ENCODE measurements at places on chromosomes 11 and 22.

- DNase-seq = no peak
Measured at GRCh38 chr22:44938886-44939285, 70.9 kb downstream of the PHF21B start.

DNA sequence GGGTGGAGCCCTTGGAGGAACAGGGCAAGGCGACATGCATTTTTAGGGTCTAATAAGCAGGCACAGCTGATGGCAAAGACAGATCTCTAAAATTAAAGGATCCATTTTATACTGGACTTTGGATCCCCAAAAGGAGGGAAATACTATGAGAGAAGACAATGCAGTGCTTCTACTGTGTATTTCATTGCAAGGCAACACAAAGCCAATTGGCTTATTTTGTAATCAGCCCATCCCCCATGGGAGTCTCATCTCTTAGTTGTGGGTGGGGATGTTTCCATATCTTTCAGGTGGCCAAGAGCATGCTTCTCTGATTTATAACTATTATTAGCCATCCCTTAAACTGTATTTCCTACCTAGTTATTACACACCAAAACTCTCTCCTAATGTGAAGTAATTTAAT lies 18.5 kb upstream of the EI24 start:
- no peak for DNase-seq

DNA sequence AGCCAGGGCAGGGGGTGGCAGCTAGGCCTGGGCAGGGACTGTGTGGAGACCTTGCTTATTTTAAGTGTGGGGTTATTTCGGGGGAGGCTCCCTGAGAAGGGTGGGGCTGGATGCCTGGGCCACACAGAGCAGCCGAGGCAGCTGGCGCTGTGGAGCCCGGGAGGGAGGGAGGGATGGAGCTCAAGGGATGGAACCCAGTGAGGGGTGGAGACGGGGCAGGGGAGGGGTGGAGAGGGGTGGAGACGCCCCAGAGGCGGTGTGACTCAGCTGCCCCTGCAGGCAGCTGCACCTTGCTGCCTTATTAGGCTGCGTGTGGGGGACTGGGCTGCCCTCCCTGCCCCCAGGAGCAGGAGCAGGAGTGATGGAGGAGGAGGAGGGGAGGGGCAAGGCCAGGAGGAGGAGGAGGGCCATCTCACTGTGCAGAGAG lies 9.8 kb upstream of the TSSC4 start:
- DNase-seq = peak; percentile 87

DNA sequence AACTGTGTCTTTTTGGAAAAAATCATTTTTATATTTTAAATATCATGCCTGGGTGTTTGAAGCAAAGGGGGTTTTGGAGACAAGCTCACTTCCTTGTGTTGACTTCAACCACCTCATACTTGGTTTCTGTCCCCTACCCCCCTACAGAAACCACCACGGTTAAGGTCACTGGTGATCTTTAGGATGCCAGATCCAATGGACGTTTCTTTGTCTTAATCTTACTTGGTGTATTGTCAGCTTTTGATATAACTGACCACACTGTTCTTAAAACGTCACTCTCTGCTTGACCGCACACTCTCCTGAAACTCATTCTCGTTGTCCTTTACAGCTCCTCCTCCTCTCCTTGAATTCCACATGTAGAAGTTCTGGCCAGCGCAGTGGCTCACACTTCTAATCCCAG lies 34.8 kb upstream of the SWAP70 start:
- DNase-seq = no peak

DNA sequence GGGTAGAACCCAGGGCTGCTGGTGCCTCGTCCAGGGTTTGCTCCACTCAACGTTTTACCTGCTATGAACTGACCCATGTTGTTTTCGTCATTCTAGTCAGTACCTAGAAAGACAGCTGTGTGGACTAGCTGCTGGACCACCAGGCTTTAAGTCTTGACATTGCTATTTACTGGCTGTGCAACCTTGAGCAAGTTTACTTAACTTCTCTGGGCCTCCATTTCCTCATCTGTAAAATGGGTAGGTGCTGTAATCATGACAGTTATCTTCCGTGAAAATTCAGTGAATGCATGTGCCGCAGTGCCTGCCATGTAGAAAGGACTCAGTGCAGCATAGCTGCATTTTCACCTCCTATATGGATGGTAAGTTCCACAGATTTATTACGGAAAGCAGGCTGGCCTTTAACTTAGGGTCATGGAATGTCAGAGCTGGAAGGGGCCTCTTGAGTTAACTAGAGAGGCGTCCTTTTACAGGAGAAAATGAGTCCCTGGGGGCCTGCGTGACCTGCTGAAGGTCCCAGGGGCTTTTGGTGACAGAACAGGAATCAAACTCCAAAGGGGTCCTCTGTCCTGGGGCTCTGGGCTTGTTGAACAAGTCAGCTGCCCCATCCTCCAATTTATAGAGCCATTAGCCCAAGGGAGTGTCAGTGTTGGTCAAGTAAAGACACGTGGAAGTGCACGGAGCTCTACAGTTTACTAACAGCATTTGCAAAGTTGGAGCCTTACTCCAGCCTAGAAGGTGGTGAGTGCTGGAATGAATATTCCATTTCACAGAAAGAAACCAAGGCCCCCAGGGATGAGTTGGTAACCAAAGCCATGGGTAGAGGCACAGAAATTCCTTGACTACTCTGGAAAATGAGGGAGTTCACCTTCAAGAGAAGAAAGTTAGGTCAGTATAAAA lies 12.0 kb upstream of the MALAT1 start:
- DNase-seq = no peak

DNA sequence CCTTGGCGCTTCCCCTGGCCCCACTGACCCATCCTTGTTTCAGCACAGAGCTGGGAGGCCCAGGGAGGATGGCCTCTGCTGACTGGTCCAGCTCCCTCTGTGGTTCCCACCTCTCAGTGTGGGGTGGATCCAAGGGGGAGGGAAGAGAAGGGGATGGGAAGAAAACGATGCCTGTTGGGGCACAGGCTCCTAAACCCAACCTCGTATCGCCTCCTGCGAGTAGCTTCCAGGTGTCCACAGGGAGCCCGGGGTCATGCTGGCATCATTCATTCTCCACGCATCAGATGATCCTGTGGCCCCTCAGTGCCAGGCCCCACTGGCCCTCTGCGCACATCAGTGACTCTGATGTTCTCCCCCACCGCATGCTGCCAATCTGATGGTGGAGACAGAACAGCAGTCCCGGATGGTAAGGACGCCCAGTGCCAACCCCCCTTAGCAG lies 5.1 kb downstream of the MYEOV start:
- peak; percentile 38 for DNase-seq

GRCh38 chr11:129331871-129332274 lies 43.8 kb upstream of the BARX2 start:
- peak; percentile 80 for DNase-seq

DNA sequence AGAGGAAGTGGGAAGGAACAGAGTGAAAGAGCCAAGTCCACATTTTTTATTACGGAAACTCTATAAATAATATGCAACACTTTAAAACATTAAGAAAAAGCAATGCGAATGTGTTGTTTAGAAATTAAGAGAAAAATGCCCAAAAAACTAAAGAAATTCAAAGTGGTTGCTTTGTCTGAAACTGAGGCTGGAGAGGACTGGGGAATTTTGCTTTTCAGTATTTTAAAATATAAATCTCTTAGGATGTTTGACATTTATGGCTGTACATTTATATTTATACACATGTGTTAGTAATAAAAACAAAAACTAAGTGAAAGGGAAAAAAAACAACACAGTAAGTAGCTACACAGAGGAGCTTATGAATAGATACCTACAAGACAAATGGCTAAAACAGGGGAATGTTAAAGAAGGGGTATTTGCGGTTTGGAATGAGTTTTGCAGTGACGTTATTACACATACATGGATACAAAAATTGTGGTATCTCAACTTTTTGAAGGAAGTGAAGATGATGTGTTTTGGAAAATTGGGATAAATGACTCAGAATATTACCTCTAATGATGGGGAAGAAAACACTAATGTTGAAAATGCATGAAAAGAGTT lies 97.0 kb upstream of the DRD2 start:
- DNase-seq = no peak

DNA sequence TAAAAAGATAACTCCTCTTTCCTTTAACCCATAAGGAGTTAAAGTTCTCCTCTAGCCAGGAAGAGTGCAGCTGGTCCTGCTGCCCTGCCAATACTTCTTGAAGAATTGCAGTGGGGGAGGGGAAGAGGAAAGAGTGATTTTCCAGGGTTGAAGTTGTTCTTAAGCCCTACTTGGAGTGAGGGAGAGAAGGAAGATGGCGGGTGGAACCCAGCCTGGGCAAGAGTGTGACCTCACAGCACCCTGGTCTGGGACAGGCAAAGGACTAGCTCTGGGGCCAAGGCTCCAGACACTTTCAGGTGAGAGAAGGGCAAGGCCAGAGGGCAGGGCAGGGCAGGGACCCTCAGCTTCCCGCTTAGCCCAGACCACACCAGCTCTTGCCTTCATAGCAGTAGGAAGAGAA lies 6.6 kb downstream of the TNKS1BP1 start:
- DNase-seq = peak; percentile 54

GRCh38 chr11:33942954-33943353 lies 51.1 kb upstream of the LMO2 start:
- peak; percentile 94 for DNase-seq

DNA sequence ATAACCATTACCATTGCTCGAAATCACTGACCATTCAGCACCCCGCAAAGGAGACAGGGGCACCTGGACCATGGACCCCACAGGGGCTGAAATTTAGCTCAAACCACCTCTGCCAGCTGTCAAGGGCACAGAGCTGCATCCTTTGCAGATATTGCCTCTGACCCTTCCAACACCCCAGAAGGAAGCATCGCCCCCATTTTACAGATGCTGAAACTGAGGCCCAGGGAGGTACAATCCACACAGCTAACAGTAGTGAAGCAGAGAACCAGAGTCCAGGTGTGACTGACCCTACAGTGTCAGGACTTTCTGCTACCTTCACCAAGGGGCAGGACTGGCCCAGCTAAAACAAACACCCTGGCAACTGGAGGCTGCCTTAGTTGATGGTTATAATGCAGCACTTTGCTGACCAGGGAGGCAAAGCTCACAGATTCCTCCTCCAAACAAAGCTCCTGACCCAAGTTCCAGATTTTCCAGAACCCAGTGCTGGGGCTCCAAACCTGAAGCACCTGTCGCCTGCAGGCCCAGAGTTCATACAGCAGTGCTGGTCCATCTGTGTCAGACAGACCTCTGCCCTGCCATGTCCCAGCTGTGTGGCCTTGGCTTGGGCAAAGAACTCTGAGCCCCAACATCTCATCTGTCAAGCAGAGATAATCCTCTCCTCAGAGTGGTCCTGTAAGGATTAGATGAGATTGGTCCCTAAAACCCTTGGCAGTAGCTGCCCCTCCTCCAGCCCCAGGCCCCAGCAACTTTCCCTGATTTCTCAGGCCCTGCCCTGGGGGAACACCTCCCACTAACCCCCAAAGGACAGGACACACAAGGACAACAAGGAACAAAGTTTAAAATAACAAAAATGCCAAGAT lies 15.2 kb upstream of the ARAP1 start:
- no peak for DNase-seq

DNA sequence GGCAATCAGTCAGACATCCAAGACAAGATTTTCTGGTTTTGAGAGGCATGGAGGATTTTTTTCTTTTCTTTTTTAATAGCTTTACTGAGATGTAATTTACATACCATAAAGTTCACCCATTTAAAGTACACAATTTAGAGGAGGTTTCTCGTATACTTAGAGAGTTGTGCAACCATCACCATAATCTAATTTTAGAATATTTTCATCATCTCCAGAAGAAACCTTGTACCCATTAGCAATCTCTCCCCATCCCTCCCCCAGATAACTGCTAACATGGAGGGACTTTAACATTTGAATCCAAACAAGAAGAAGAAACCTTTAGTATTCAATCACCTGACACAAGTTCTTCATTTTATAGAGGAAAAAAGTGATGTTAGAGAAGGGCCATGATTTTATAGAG lies 83.6 kb downstream of the CLPB start:
- no peak for DNase-seq

DNA sequence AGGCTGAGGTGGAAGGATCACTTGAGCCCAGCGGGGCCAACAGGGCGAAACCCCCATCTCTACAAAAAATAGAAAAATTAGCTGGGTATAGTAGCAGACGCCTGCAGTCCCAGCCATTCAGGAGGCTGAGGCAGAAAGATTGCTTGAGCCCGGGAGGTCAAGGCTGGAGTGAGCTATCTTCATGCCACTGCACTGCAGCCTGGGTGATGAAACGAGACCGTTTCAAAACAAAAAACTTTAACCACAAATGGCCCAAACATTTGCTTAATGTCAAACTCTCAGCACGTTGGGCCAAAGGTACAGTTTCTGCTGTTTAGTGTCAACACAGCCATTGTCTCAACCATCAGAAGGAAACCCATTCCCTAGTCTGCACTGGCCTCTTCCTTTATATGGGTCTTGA lies 69.2 kb upstream of the TTC12 start:
- no peak for DNase-seq

DNA sequence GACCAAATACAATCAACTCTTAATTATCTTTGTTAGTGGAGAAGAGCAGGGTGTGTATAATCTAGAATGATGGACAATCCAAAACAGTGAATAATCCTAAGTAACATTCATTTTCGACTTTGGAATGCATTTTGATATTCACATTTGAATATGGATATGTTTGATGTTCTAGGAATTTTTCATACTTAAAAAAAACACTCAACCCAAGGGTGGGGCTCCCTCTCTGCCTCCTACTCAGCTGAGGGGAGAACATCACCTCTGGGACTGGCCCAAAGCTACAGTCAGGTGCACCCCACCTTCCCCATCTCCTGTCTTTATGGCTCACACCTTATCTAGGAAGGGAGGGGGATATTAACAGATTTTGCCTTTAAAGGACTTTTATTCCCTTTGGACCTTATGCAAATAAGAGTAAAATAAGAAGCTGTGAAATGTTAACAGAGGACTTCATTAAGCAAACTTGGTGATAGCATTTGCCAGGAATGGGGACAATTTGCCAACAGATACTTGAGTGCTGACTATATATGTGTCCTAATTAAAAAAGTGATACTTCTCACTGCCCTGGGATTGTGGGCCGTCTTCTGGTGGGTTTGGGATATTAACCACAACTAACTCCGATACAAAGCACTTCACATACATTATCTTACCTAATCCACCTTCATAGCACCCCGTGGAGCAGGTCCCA lies 187.0 kb downstream of the ST3GAL4 start:
- peak; percentile 52 for DNase-seq

DNA sequence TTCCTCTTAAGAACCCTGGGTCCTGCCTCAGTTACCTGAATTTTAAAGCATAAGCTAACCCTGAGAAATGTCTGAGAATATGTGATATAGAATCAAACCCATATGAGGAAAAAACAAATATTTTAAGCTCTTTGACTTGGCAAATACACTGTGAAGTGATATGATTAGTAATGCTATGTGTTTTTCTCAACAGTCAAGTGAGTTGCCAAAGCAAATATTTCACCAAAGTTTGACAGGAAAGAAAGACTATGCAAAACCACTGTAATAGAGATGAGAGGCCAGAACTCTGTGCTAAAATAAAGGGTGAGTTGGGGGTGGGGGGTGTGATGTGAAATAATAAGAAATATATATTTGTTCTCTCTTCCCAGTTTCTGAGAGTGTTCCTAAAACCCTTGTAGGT lies 613.5 kb upstream of the CCDC179 start:
- DNase-seq = no peak

- DNase-seq = peak; percentile 41
Measured at GRCh38 chr11:107719557-107720302, 7.9 kb upstream of the SLN start.
